CD4-positive, alpha-beta T cell treated with Interleukin-6 for 4 hours (primary cell): ENCODE measurements at places on chromosomes 6 and 20.

- DNase-seq = no peak
These were observed 31.2 kb upstream of the SHLD1 start for GRCh38 chr20:5718896-5719595.

- no peak for DNase-seq
These were observed 166.1 kb upstream of the FOXQ1 start for GRCh38 chr6:1145768-1146218.

GRCh38 chr6:27584326-27584725, 111.4 kb upstream of the ZNF184 start:
- DNase-seq = no peak

- DNase-seq = no peak
These were observed 330.6 kb upstream of the MARCKS start for GRCh38 chr6:113526553-113526952.

GRCh38 chr6:1312203-1312472, 240 bp downstream of the FOXQ1 start:
- DNase-seq = no peak

DNA sequence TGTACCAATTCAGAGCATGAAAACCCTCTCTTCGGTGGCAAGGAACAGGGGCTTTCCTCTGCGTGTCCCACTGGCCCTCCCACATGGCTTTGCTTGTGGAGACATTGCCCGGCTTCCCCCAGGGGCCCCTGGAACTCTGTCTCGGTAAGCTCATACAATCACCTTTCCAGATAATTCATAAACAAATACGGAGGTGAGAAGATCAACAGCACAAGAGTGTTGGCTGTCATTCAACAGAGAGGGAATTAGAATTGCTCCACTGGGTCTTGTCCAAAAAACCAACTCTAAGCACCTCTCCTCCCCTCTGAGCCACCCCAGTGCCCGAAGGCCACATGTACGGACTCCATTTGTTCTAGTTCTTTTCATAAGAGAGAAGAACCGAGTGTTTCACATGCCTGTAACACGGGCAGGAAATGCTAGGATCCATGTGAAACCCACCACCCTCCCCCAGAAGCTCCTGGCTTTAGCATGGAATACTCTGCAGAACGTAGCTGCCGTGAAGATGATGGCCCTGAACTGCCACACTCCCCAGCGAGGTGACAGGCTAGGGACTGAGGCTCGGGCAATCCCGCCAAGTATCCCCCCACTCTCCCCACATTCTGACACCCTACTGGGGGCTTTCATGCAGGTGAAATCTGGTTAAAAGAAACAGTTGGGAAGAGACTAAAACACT, 24.6 kb upstream of the FOXC1 start:
- DNase-seq = no peak

DNA sequence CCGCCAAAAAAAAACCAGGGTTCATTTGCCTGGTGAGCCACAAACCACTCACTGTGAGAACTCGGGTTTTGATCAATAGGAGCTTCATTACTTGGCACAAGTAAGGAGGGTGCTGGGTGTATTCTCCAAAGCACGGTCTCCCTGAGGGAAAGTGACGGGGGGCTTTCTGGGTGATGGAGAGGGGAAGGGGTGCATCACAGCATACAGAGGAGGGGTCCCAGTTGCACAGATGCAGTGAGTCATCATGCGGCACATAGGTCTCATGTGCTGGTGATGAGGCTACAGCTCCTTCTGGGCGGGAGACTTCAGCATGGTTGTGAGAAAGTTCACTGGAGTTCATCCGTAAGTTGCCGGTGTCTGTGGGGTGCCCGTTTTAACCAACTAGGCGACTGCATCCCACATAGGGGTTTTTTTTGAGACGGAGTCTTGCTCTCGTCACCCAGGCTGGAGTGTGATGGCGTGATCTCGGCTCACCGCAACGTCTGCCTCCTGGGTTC, 36.2 kb downstream of the SUN5 start:
- DNase-seq = peak; percentile 70

DNA sequence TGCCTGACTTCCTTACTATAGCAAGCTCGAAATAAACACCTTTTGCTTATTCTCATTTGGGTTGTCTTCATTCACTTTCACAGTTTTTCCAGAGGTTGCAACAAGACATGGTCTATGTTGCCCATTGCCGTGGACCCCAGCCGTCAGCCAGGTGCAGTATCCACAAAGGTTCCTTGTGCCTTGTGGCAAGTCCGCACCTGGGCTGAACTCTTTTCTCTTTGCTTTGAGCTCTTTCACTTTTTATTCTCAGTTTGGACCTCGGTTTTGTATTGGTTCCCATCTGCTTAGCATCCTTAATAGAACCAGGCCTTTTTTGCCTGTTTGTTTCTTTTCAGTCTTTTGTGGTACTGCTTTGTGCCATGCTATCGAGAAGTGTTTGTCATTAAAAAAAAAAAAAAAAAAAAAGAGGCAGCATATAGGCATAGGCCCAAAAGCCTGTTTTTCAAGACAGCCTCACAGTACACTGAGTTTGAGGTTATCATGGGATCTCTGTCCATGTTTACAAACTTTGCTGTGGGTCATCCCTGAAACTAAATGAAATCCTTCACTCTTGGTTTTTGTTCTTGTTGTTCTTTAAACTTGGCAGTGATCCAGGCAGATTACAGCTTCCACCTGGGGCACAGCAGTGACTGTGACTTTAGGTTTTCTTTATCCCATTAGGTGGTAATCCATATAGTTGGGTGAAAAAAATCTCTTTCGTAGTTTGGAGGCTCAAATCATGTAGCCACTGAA, 33.3 kb downstream of the GSTA3 start:
- no peak for DNase-seq

GRCh38 chr6:13463941-13464340, 23.5 kb downstream of the GFOD1 start:
- no peak for DNase-seq

- no peak for DNase-seq
These were observed 157.9 kb upstream of the MARCKS start for GRCh38 chr6:113699239-113699638.

DNA sequence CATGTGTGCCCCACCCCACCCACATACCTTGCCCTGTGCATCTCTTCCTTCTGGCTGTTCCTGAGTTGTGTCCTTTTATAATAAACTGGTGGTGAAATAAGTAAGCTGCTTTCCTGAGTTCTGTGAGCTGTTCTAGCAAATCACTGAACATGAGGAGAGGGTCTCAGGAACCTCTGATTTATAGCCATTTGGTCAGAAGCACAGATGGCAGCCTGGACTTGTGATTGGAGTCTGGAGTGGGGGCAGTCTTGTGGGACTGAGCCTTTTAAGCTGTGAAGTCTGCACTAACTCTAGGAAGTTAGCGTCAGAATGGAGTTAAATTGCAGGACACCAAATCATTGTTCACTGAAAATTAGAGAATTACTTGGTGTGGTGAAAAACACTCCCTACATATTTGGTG, 245.4 kb downstream of the LRFN2 start:
- DNase-seq = no peak

GRCh38 chr6:110419028-110419739, 3.8 kb upstream of the DDO start:
- no peak for DNase-seq

- DNase-seq = no peak
These were observed 8.4 kb upstream of the TJAP1 start for GRCh38 chr6:43468748-43469681.

DNA sequence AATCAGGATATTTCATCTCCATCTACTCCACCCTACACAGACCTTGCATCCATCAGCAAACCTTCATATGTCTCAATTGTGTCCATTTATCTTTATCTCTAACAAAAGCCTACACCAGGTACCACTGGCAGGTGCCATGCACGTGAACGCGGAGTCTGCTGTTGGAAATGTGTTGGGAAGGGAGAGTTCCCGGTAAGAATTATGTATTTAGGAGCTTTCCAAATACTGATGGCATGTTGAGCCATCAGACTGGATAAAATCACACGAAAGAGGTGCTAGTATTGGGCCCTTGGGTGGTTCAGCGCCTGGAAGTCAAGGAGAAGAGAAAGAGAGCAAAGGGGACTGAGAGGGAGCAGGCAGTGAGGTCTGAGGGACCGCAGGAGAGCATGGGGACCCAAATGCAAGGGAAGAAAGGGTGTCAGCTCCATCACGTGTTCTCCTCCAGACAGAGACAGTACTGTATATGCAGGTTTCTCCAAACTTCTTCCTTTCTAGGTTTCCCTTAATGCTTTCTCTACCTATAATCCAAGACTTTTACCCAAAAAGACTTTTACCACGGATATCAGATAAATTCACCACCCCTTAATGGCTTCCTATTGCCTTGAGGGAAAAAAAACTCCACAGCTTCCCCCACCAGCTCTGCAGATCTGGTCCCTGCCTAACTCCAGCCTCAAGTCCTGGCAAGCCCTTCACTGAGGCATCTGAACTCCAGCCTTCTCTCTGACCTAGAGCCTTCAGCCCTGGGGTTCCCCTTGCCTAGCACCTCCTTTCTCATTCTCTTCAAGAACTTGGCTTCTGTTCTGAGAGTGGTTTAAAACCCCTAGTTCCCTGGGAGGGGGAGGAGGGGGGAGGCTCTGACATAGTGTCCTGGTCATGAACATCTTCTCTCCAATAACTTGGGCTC, 4.8 kb upstream of the ZNF217 start:
- DNase-seq = no peak

DNA sequence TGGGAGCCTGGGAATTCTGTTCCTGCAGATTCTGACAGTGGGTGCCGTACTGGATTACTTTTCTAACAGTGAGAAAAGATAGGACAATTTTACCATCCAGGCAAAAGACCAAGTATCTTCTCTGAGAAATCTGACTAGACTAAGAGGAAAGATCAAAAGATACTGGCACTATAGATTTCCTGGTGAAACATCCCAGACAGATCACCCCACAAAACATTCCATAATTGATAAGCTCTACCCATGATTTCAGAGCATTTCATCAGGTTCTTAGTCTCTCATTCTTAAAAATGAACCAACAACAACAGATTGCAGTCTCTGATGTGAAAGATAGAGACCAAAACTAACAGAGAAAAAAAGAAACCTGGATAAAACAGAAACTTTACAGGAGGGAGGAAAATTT, 13.6 kb upstream of the UBR2 start:
- no peak for DNase-seq

GRCh38 chr6:2767657-2768524, 2.7 kb downstream of the WRNIP1 start:
- no peak for DNase-seq

GRCh38 chr20:59987135-59987534, 28.9 kb downstream of the CDH26 start:
- DNase-seq = no peak

DNA sequence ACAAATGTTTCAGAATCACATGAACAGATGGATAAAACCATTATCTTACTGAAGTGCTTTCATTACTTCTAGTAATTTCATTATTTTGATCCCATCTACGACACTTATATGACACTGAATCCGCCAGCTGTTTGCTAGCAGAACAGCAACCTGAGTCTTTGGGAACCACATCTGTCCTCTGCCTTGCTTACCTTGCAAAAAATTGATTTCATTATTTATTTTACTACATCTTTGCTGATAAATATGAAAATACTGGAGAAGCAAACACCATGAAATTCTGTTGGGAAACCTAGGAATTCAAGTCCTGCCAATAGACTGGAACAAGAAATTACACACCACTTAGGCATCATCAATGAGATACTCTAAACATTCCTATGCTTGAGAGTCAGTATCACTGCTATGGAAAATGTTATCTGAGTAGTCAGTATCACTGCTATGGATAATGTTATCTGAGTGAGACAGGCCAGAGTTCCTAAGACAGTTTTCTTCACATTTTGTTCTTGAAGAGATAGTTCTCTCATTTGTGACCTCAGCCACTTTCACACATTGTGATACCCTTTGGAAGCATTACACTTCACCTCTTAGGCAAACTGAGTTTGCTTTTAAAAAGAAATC, 91.9 kb downstream of the PDE10A start:
- DNase-seq = no peak

DNA sequence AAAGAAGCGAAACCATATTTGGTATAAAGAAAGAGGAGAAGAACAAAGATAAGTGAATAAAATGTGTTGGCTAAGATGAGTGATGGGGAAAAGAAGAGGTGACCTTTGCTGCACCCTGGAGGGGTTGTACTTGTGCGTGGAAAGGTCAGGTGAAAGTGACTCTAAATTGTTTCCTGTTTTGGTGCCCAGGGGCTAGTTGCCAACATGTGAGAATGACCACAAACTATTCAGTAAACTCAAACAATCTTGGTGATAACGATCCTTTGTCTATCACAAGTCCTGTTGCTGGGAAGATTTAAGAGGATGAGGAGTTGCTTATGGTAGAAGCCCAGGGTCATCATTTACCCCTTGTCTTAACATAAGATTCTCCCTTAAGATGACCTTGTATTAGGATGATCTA, 57.9 kb downstream of the ADGRF5 start:
- DNase-seq = no peak

GRCh38 chr6:47168180-47168579, 126.0 kb upstream of the ADGRF1 start:
- DNase-seq = no peak

- peak; percentile 77 for DNase-seq
These were observed 68.3 kb downstream of the ADTRP start for GRCh38 chr6:11710311-11710761.

GRCh38 chr20:53622247-53623133, 28.9 kb upstream of the ZNF217 start:
- DNase-seq = no peak

DNA sequence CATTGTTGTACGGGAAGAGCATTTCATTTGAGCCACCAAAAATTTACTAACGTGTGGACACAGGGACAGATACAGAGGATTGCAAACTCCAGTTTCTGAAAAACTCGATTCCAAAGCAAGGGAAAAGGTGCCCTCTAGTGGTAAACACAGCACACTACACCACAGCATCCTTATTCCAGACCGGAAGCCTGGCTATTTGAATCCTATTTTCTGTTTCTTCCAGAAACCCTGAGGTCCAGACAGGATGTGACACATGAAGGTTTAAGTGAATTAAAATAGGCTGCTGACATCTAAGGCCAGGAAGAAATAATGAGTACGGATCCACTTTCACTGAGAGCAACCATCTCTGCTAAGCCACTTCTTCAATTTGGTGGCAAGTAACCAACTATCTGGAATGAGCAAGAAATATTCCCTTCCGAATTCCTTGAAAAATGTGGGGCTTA, 31.8 kb upstream of the GMPR start:
- peak; percentile 48 for DNase-seq

- DNase-seq = no peak
These were observed 178.4 kb downstream of the FARS2 start for GRCh38 chr6:5439749-5440148.
